ENCODE measurements at places on chromosomes 6 and 20.

GRCh38 chr6:144063744-144064401, 31.5 kb downstream of the SF3B5 start:
- DNase-seq = peak; percentile 60

DNA sequence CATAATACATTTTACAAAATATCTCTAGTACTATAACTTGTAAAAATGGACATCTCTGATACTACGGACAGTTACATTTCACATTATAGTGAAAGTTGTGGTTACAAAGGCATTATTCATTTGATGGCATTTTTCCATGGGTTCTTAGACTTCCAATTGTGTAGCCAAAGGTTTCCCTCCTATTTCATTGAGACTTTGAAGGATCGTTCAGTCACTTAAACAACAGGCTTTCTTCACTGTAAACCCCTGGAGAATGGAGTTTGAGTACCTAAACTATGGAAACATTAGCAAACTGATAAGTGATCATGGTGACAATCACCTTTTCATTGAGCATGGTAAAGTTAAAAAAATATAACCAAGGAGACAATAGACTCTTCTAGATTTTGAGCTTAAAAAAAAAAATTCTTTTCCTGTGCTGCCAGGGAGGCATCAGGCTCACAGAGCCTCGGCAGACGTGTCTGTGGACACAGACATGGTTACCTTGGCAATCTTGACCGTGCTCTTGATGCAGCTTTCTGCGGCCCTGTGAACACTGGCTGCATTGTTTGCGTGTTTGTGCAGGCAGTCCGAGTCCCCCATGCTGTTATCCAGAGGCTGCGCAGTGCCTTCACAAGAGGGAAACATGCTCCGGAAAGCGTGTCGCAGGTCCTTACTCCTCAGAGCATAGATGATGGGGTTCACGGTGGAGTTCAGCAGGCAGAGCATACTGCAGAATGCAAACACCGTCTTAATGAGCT, 22.6 kb downstream of the CNR1 start:
- no peak for DNase-seq

DNA sequence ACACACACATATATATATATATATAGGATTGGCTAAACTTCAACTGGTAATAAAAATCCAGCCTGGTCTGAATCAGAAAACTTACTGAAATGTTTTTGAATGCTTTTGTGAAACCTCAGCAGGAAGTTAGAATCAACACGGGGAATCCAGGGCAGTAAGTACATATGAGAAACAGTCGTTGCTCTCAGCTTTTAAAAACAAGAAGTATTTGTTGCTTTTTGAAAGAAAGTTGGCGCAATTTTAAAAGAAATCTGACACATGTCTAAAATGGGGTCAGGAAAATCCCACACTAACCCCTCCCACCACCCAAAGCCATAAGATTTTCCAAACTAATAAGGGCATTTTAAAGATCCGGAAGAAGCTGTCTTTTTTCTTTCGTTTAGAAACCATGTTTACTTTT, 11.5 kb upstream of the CCDC170 start:
- DNase-seq = no peak

GRCh38 chr20:24895431-24895830, 53.6 kb upstream of the CST7 start:
- DNase-seq = no peak

DNA sequence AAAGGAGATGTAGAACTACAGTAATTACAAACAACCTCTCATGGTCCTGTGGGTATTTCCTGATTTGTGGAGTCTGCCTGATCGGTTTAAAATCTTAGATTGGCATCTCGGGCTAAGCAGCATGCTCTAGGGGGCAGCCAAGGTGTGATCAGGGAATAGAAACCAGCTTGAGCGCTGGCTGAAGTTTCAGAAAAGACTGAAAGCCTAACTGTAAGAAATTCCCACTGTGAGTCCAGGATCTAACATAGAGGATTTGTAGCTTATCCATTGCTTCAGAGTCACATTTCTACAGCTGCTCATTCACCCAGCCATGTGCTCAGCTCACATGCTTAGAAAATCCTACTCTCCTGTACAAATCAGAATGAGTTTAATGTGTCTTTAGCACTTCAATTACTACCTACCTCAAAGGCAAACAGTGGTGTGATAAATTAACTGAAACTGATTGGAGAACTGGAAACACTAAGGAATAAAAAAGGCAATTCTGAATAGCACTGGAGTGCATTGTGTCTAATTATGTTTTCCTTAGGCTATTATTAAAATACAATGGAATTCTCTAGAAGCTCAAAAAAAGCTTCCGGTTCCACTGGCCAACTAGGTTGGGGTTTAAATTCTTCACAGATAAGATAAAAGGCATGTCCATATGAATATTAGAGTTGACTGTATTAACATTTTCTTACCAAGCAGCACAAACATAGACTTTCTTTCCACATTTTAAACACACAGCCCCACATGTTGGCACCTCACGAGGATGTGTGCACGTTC, 73.8 kb upstream of the MPC1 start:
- no peak for DNase-seq

GRCh38 chr20:24448170-24448569, 21.3 kb upstream of the SYNDIG1 start:
- DNase-seq = no peak

DNA sequence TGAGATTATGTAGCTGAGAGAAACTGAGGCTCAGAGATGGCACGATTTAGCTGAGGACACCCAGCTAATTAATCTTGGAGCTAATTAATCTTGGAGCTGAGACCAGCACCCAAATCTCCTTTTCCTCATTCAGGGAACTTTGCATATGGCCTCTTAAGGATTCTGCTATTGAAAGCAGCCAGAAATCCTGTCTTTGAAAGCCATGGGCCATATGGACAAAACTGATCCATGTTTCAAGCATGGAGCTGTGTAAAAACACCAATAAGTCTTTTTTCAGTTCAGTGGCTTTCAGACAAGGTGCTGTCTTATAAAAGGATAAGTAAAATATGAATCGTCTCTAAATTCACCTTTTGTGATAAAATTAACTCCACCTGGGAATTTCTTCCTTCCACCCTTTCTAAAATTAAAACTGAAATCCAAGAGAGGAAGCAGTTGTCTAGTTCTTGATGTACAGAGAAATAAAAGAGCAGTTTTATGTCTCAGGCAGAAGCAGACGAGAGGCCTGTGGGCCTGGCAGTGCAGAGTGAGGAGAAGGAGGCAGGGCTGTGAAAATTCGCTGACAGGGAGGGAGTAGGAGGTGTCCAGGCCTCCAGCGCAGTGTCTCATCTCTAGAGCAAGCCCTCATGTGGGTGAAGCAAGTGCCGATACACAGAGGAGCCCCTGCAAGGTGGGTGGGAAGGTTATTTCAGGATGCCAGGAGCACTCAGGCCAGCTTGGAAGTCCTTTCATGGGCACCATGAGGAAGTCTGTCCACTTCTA, 266.9 kb downstream of the UST start:
- no peak for DNase-seq

DNA sequence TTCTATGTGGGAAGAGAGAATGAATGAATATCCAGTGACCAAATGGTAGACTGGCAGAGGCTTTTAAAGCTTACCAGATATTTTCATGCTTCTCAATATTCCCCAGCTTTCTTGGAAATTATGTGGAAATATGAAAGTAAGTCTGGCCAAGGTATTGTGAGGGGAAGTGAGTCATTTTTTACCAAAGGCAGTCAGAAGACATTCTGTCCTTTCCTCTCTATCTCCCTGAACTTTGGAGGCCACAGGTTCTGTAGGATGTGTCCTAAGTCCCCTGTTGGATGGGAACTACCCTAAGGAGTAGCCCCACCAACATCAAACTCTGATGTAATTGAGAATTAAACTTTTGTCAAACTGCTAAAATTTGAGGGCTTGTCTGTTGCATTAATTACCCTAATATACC, 593.8 kb upstream of the NRSN1 start:
- DNase-seq = no peak

- DNase-seq = no peak
These were observed 70.3 kb downstream of the SMAP1 start for GRCh38 chr6:70738028-70738427.

GRCh38 chr6:167350275-167350696, 25.4 kb downstream of the TTLL2 start:
- DNase-seq = no peak

DNA sequence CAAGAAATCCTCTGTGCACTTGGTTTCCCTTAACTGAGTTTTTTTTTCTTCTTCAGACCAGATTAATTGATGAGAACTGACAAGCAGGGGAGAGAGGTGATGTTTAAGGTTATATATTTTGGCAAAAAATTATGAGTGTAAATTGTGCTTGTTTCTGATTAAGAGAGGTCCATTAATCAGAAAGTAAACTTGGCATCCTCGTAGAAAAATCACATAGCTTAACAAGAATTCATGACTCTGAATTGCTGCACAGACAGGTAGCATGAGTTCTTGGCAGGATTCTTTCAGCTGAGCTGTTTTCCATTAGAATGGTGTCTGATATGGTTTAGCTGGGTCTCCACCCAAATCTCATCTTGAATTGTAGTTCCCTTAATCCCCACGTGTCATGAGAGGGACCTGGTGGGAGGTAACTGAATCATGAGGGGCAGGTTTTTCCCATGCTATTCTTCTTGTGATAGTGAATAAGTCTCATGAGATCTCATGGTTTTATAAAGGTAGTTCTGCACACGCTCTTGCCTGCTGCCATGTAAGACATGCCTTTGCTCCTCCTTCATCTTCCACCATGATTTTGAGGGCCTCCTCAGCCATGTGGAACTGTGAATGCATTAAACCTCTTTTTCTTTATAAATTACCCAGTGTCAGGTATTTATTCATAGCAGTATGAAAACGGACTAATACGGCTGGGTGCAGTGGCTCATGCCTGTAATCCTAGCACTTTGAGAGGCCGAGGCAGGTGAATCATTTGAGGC, 34.2 kb upstream of the DDR1 start:
- DNase-seq = no peak

- DNase-seq = no peak
These were observed 181.5 kb upstream of the TCF21 start for GRCh38 chr6:133707456-133707855.

DNA sequence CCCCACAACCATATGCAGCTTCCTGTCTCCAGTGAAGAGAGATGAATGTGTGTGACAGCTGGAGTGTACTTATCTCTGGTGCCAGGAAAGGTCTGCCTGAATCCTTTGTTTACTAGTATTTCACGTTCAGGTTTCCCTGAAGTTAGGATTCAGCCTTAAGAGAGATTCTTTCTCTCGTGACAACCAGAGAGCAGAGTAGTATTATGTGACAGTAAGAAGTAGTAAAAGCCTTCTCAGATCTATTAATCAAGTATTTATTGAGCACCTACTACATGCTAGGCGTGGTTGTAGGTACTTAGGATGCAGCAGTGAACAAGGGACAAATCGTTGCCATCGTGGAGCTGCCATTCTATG, 949 bp downstream of the KIFC1 start:
- no peak for DNase-seq

- DNase-seq = no peak
These were observed 71.0 kb upstream of the MRAP2 start for GRCh38 chr6:83962582-83962981.

GRCh38 chr6:36886950-36887618, 1.3 kb downstream of the C6orf89 start:
- no peak for DNase-seq

Measured in muscle of arm (tissue), 14 donors.